ENCODE measurements at places on chromosomes 3 and 15.

- peak; percentile 15 for DNase-seq
Measured at GRCh38 chr3:32106929-32107362, 526 bp downstream of the GPD1L start.

DNA sequence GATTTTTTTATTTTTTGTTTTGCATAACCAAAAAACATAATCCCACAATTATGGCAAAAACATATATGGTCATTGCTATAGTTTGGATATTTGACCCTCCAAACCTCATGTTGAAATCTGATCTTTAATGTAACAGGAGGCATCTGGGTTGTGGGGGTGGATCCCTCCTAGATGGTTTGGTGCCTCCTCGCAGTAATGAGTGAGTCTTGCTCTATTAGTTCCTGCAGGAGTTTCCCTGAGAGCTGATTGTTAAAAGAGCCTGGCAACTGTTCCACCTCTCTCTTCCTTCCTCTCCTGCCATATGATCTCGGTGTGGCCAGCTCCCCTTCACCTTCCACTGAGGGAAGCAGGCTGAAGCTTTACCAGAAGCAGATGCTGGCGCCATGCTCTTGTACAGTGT is 33.2 kb upstream of the TRIM59 start:
- DNase-seq: no peak

GRCh38 chr3:156776871-156777270 is 49.3 kb upstream of the LEKR1 start:
- no peak for DNase-seq

DNA sequence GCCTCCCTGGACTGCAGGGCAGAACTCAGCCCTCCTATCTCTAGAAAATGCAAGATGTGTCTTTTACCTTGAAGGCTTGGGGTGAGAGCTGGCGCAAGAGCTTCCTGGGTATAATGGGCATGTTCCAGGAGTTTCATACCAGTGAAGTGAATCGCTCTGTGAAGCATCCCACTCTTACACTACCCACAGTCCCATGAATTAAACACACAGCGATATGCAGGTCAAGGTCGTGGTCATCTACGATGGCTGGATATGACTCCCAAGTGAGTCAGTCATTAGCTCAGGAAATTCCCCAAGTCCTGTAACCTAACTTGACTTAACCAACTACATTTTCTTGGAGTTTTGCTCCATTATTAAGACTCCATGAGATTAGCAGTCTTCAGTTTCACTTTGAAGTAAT is 439.7 kb downstream of the NTRK3 start:
- no peak for DNase-seq

- no peak for DNase-seq
Measured at GRCh38 chr15:61653110-61653509, 407.1 kb downstream of the VPS13C start.

DNA sequence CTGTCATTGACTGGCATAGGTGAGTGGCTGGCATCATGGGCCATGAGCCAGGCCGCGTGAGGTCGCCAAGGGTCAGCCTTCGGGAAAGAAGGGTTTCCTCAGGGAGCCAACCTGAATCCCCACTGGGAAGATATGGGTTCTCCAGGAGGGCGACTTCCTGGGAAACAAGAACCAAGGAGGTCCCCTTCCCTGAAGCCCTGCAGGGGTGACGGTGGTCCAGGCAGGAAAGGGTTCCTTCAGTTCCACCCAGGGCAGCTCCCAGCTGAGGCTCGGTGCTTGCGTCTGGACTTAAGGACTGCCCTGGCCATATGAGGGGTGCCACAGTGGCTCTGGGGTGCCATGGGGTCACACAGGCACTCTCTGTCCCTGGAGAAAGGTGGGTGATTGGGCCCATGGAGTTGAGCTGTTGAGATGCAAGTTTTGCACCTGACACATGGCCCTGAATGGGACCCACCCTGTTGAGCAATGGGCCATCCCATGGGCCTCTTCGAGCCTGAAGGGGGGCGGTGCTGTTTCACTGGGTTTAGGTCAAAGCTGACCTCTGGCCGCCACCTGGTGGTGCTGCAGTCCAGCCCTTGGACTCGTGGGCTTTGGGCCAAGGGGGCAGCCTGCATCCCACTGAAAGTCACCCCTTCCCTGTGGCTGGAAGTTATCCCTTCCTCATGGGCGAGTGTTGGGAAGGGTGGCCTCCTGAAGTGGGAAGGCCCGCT is 228.1 kb downstream of the SNRPN start:
- DNase-seq: no peak

- no peak for DNase-seq
Measured at GRCh38 chr15:65939901-65940617, 70.8 kb downstream of the RAB11A start.

- peak; percentile 68 for DNase-seq
Measured at GRCh38 chr3:108603691-108604090, 14.2 kb downstream of the DZIP3 start.

DNA sequence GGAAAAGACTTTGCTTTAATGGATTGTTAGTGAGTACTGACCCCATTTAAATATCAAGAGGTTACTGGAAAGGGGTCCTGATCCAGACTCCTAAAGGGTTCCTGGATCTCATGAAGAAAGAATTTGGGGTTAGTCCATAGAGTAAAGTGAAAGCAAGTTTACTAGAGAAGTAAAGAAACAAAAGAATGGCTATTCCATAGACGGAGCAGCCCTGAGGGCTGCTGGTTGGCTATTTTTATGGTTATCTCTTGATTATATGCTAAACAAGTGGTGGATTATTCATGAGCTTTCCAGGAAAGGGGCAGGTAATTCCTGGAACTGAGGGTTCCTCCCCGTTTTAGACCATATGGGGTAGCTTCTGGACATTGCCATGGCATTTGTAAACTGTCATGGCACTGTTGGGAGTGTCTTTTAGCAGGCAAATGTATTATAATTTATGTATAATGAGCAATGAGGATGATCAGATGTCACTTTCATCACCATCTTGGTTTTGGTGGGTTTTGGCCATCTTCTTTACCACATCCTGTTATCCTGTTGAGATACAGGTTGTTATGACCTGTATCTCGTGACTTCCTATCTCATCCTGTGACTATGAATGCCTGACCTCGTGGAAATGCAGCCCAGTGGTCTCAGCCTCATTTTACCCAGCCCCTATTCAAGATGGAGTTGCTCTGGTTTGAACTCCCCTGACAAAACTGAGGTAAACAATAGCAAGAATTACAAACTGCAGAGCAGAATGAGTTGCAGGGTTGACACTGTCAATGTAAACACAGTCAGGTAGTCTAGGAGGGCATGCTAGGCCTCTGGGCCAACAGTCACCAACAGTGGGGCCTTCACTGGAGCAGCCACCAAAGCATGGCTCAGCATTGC is 10.3 kb upstream of the GPR160 start:
- DNase-seq: peak; percentile 21

- DNase-seq: no peak
Measured at GRCh38 chr3:70646635-70647034, 334.2 kb upstream of the MDFIC2 start.

DNA sequence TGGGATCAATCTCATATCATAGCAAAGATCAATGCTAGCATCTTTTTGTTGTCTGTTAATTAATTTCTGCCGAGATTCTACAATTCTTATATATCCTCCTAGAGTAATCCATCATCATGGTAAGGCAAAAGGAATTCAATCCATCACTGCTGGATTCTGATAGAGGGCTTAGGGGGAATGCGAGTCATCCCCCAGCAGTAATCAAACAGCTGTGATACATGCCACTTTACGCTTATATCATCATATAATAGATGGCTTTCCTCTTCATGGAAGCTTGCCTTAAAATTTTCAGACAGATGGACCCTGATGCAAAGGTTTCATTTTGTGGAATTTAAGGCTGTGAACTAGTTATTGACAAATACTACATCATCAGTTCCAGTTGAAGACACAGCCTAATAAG is 645.9 kb downstream of the CADM2 start:
- no peak for DNase-seq

DNA sequence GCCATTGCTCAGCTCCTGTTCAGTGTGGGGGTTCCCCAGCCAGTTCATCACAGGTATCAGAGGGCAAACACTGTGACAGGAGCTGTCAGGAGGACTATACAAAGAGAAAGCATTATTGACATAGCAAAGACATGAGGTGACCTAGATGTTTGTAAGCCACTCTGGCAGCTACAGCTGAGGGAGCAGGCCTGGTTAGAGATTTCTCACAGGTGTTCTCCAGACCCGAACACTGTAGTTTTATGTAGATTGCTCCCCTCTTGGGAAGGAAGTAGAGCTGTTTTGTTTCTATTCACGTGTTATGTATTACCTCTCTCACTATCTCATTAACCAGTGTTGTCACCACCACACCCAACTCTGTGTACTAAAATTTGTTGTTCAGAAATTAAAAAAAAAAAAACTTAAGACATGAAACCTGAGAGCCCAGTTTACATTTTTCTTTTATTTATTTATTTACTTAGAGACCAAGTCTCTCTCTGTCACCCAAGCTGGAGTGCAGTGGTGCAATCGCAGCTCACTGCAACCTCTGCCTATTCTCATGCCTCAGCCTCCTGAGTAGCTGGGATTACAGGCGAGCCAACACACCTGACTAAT is 123.7 kb downstream of the RBPMS2 start:
- DNase-seq: peak; percentile 63

- no peak for DNase-seq
Measured at GRCh38 chr3:161452179-161452578, 44.4 kb upstream of the OTOL1 start.

- no peak for DNase-seq
Measured at GRCh38 chr3:56819016-56819809, 17.5 kb upstream of the ARHGEF3 start.

- DNase-seq: no peak
Measured at GRCh38 chr15:77531191-77532000, 101.3 kb downstream of the LINGO1 start.

DNA sequence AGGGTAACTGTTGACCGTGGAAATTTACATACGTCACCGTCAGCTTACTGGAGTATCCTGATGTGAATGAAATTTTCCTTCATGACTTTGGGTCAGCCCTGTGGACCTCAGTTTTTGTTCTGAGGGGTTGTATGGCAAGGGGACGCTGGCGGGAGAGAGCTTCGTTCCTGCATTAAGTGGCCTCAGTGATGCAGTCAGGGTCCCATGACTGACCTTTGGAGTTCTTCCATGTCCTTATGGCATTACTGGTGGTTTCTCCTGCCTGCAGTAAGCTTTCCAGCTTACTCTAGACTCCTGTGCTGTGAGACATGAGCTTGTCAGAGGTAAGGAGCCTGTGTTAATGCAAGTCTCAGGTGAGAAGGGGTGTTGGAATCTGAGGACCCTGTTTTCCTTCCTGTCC is 1.8 kb downstream of the CD276 start:
- DNase-seq: no peak

DNA sequence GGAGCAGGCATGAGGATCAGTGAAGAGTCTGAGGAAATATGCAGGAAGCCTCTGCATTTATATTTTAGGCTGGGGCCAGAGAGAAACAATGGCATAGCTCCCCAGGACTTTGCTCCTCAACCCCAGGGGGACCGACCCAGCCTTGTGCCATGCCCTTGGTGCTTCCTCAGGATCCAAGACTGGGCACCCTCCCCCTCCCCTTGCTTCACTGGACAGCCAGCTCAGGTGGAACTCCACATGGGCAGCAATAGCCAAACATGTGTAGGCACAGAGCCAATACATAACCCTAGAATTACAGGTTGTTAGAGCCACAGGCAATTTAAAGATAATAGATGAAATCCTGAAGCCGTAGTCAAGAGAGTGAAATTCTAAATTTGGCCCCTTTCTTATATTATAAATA is 73.0 kb upstream of the ETV5 start:
- no peak for DNase-seq

DNA sequence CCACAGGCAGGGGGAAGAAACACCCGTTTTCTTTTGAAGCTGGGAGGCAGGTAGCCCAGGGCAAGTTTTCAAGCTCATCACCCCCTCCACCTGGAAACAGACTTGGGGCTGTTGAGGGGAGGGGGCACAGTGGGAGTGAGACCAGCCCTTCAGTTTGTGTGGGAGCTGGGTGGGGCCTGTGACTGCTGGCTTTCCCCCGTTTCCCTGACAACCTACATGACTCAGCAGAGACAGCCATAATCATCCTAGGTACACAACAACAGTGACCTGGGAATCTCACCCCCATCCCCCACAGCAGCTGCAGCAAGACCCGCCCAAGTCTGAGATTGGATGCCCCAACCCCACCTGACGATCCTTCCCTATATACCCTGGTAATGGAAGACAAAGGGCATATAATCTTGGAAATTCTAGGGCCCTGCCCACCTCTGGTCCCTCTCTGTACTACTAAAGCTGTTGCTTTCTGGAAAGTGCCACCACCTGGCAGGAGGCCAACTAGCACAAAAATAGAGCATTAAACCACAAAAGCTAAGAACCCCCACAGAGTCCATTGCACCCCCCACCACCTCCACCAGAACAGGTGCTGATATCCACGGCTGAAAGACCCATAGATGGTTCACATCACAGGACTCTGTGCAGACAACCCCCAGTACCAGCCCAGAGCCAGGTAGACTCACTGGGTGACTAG is 422.2 kb upstream of the SGO1 start:
- no peak for DNase-seq

DNA sequence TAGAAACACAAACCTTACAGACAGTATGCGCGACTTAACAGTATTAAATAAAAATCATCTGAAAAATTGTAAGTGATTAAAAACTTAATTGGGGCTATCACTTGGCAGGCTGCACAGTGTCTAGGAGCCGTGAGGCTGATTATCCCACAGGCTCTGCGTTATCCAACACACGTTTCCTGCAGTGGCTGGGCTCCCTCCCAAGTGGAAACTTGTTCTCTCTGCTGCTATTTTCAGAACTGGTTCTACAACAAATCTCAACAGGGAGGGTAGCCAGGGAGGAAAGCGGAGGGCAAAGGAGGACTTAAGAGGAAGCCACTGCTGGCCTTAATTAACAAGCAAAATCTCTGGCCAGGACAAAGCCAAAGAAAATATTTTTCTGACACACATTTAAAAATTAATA is 555.2 kb downstream of the MAGI1 start:
- no peak for DNase-seq

DNA sequence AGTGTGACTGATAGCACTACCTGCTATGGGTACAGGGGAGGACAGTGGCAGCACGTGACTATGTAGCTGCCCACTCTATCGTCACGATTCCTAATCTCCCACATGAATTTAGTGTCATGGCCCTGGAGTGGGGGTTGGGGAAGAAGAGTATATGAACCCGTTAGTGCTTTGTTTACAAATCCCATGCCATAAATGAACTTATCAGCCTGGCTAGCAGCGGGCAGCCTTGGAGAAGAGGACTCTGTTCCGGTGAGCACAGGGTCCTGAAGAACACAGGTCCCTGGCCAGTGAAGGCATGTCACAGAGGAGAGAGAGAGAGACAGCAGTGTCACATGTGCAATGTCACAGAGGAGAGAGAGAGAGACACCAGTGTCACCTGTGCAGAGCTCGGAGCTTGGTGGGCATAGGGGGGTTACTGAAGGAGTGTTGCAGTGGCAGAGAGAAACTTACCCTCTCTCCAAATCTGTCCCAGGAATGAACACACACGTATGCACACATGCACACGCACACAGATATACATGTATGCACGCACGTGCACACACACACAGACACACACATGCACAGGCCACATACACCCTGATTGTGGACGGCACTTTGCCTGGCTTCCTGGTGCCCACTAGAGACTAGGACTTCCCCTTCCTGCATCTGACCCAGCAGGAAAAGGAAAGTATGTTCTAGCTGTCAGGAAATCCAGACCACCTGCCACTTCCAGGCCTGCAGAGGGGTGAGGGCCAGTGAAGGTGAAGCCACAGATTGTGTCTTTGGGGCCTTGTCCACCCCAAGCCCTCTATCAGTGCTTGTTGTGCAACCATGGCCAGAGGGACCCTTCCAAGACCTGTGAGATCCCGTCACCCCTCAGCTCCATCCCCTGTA is 26.3 kb downstream of the ITGA11 start:
- DNase-seq: no peak

Data from CD4-positive, alpha-beta T cell treated with Interleukin-10 for 1 hour (primary cell).